SK-N-SH (cell line): ENCODE measurements at places on chromosomes 12 and 14.

DNA sequence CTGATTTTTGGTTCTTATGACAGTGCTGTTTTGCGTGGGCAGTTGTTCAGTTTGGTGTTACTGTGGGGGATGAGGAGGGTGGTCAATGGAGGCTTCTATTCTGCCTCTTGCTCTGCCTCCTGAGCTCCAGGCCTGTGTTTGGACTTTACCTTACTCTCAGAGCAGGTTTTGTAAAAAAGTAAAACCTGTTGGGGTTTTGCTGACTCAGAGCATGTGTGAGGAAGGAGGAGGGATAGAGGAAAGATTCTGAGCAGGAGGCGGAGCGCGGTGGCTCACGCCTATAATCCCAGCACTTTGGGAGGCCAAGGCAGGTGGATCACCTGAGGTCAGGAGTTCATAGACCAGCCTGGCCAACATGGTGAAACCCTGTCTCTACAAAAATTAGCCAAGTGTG lies 6.7 kb downstream of the A2ML1 start:
- no peak for DNase-seq

DNA sequence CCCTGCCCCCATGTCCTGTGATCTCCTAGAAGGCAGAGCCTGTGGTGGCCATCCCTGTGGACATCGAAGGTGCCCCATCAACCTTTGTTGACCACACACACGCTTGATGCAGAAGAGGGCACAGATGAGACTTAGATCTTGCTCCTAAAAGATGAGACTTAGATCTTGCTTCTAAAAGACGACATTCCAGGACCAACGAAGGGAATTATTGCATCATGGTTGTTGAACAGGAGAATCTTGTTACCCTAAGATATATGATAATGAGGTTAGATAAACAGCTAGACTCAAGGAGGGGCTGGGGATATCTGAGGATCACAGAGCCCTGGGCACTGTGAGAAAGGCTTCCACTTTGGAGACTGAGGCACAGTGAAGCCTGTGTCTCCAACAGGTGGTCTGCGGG lies 91.1 kb upstream of the WSCD2 start:
- no peak for DNase-seq

DNA sequence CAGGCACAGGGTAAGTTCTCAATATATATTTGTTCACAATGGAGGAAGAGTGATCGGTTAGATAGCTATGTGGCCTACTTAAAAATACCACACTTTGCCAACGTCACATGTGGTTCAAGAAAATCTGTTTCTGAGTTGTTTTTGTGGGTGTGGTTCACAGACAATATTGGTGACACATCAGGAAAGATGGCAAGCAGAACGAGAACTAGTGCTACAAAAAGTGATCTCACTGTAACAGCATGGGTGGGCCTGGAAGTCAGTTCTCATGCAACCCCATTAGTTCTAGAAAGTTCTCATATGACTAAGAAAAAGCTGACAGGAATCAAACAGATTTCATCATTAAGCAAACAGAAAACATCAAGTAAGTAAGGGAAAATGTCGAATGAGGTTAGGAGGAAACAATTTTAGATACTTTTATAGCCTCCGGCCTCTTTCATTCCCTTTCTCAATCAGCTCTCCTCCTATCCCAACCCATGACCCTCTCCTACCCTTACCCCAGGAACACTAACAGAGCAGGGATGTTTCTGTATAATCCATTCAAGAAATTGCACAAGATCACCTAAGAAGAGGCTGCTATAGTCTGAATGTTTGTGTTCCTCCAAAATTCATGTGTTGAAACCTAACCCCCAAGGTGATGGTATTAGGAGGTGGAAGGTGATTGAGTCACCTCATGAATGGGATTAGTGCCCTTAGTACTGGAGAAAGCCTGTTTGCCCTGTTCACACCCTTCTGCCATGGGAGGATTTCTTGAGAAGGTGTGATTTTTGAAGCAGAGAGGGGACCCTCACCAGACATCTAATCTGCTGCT lies 15.5 kb upstream of the NTN4 start:
- DNase-seq, result no peak

GRCh38 chr12:62866451-62867082 lies 68.4 kb downstream of the PPM1H start:
- no peak for DNase-seq

DNA sequence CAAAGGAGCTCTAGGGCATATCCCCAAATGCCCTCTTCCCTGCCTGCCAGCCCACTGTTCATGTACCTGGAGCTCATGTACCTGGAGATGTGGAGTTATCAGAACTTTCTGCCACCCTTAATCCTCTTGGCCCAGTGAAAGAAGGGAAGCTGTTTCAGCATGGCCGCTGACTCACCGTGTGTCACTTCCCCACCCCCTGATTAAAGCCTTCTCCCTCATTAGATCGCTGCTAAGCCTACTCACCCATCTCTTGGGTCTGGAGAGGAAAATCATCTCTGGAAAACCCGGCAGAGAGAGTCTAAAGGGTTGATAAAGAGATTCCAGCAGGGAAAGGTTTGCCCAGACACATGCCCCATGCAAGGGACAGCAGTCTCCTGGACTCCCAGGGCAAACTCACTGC lies 4.5 kb upstream of the LTBP2 start:
- DNase-seq, result no peak

- no peak for DNase-seq
Measured at GRCh38 chr12:91397866-91398532, 215.4 kb upstream of the DCN start.

DNA sequence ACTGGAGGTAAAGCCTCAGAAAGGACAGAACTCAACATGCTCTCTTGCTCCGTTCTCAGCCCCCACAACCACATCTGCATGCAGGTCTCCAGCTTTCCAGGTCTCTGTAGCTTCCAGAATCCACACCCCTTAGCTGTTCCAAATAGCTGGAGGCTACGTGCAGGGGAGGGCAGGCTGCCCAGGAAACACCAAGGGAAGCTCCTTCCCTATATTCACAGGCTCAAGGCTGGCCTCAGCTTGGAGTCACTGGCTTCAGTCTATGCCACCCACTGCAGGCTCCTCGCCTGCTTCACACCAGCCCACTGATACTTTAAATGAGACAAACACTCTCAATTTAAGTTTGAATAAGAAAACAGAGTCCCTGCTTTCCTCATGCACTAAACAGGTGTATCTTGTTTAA lies 73.3 kb downstream of the ASCL4 start:
- DNase-seq, result no peak
